ENCODE measurements at places on chromosomes 2 and 18.

DNA sequence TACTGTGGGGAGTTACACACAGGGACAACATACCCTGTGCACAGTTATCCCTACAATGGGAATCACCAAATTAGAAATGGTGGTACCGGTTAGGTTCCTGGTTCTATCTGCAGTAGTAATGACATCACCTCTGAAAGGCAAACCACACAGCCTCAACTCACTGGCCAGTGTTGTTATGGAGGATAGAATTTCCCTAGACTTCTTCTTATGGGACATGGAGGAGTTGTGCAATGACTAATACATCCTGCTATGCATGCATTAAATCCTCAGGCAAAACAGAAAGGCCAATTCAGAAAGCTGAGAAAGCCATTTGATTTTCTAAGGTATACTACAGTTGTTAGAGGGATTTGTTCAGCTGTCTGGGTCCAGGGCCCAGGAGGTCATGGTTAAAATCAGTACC lies 439.3 kb downstream of the TMX3 start:
- peak; percentile 79 for DNase-seq

GRCh38 chr2:164495491-164496223 lies 125.6 kb downstream of the GRB14 start:
- DNase-seq: peak; percentile 14

DNA sequence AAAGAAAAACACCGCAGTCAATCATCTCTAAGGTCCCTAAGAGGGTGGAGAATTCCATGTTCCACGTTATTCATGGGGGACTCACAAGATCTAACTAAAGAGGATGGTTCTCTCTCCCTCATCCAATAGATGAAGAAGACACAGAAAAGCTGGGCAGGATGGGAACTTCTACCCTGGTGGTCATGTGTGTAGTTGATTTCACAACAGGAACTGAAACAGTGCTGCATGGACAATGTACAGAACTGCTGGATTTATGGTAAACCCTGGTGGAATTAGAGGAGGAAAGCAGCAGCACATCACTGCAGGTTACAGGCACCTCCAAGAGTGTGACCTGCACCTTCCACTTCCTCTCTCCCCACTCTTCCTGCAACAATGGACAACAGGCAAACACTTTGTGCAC lies 31.4 kb downstream of the FECH start:
- DNase-seq: no peak

GRCh38 chr2:56474412-56475158 lies 290.8 kb downstream of the CCDC85A start:
- no peak for DNase-seq
